Stimulated activated naive CD8-positive, alpha-beta T cell treated with anti-CD3 and anti-CD28 coated beads, Interleukin-15, Interleukin-2, amounts not matched to agents 100 U/mL and 50 U/mL, for 24 hours (primary cell): ENCODE measurements at places on chromosomes 3 and 15.

DNA sequence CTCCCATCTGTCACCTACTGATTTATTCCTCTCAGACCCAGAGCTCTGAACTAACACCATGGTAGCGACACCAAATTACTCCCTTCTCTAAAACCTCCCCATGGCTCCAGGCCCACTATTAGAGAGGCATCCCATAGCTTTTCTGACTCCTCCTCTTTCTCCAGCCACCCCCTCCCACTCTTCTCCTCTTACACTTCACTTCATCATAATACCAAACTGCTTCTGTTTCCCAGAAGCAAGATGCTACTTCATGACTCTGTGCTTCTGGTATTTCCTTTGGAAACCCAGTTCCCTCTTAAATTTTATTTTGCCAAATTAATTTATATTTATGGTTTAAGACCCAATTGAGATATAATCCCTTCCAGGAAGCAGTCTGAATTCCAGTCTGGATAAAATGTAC is 465.1 kb upstream of the PDZRN3 start:
- DNase-seq = no peak

GRCh38 chr15:74955796-74956647 is 550 bp downstream of the RPP25 start:
- DNase-seq = peak; percentile 80

DNA sequence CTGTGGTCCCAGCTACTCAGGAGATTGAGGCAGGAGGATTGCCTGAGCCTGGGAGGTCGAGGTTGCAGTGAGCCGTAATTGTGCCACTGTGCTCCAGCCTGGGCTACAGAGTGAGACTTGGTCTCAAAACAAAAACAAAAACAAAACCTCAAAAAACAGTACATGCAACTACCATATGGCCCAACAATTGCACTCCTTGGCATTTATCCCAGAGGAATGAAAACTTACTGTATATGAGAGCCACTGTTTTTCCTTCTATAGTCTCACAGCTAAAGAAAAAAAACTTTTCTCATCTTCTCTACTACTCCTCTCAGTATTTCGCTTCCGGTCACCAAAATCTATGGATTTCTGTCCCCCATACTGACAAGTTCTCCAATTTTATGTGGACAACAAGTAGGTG is 84.3 kb downstream of the FLNB start:
- DNase-seq = no peak

- DNase-seq = no peak
Observed at GRCh38 chr3:127421943-127422662, 134.3 kb upstream of the PRR20G start.

DNA sequence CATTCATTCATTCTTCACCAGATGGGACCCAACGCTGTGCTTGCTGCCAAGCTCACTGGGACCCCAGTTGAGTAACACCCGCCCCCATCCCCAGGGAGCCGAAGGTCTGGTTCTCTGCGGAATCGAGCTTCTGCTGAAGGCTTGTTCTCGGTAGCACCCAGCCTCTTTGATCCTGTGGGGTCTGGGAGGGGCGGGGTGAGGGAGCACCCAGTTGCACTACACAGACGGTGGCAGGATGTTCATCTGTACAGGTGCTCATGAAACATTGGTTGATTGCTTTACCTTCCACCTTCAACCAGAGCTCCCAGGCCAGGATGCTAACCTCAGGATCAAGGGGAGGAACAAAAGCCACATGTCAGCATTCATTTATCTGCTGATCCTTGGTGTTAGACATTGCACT is 77.7 kb upstream of the RGMA start:
- DNase-seq = no peak
